Stimulated activated CD4-positive, alpha-beta T cell treated with anti-CD3 and anti-CD28 coated beads, Interleukin-4, amount 100 ng/mL, for 48 hours (primary cell): ENCODE measurements at places on chromosomes 4 and X.

DNA sequence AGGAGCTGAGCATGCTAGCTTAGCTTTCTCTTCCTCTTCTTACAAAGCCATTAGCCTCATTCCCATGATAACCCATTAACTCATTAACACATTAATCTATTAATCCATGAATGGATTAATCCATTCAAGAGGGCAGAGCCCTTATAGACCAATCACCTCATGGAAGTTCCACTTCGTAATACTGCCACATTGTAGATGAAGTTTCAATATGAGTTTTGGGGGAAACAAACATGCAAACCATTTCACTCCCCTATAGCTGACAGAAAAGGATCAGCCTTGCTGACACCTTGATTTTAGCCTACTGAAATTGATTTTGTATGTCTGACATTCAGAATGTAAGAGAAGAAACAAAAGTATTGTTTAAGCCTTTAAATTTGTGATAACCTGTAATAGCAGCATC lies 251.8 kb upstream of the GALNTL6 start:
- no peak for DNase-seq

GRCh38 chr4:7715271-7716009 lies 224.2 kb downstream of the AFAP1 start:
- DNase-seq, result no peak

- no peak for DNase-seq
Measured at GRCh38 chrX:31435592-31435991, 363.8 kb upstream of the FTHL17 start.

- no peak for DNase-seq
Measured at GRCh38 chr4:130808492-130808891, 1712.5 kb downstream of the C4orf33 start.
